ENCODE measurements at places on chromosomes 5 and 9.

DNA sequence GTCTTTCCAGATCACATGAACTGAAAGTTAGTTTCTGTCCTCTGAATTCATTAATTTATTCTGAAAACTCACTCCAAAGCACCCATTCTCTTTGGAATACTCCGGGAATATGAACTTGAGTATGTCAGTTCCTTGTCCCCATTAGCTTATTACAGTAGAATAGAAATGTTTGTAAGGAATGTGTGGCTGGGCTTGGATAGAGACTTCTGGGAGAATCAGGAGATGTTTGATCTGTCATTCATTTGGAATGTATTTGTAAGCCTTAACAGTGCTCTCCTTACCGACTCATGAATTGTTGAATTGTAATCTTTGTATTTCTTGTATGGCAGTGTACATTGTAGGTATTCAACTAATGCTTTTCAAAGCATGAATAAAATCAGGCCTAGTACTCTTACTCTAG lies 548.4 kb downstream of the LRRC70 start:
- no peak for DNase-seq

DNA sequence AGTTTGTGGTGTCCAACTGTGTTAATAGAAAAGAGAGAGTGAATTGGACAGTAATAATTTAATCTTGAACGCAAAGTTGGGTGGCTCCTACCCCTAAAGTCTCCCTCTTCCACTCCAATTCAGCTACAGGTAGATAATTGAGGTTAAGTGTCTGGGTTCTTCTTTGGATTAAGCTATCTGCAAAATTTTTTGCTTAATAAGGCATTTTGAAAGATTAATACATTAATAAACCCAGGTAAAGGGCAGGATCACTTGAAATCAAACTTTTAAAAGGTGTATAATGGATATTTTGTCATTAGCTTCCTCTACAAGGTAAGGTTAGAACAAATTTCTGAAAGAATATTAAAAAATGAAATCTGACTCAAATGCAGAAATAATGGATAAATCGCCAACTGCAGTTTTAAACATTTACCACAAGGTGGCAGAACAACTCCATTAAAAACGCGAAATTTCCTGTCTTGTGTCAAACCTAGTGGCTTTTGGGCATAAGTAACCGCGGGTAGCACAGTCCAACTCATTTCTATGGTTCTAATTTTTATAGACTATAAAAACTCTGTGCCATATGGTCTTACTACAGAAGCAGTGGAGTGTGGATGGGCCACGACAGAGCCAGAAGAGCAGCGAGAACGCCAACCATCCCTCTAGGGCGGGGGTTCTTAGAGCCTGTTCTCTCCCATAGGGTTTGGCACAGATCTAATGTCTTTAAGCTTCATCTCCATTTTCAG lies 276.5 kb downstream of the ARHGEF28 start:
- DNase-seq = peak; percentile 29

DNA sequence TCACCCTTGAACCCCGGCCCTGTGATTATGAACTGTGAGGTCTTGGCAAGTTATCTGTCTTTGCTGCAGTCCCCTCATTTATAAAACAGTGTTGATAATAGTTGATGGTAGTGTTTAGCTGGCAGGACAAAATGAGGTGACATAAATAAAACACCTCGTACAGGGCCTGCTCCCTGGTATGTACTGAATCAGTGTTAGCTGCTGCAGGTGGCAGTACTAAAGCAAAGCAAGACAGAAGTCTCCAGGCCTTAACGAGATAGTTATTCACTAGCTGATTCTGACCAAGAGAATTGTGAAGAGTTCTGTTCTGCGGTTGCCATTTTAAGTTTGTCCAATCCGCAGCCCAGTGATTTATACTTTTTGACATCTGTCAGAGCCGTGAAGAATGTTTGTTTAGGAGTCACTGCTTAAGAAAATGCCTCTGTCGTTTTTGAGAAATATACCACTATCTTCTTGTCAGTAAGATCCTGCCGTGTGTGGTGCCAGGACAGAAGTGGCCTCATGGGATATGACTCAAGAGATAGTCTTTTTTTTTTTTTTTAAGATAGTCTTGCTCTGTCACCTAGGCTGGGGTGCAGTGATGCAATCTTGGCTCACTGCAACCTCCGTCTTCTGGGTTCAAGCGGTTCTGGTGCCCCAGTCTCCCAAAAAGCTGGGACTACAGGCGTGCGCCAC lies 75.9 kb downstream of the KDM4C start:
- no peak for DNase-seq

DNA sequence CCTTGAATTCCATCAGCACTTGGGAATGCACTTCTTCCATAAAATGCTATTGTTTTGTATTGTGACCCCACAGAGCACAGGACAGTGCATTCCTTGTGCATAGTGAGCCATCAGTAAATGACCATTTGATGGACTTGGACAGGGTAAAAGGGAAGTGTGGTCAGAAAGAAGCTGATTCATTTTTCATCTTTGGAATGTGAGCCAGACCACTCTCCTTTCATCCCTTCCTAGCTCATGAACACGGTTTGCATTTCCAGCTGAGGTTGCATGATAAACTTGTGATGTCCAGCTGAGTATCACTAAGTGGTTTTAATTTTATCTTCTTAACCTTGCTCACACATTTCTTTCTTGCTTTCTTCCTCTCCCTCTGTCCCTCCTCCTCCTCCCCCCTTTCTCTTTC lies 101.3 kb downstream of the NUDT12 start:
- DNase-seq = no peak

GRCh38 chr5:38725371-38725865 lies 120.4 kb upstream of the OSMR start:
- DNase-seq = no peak

DNA sequence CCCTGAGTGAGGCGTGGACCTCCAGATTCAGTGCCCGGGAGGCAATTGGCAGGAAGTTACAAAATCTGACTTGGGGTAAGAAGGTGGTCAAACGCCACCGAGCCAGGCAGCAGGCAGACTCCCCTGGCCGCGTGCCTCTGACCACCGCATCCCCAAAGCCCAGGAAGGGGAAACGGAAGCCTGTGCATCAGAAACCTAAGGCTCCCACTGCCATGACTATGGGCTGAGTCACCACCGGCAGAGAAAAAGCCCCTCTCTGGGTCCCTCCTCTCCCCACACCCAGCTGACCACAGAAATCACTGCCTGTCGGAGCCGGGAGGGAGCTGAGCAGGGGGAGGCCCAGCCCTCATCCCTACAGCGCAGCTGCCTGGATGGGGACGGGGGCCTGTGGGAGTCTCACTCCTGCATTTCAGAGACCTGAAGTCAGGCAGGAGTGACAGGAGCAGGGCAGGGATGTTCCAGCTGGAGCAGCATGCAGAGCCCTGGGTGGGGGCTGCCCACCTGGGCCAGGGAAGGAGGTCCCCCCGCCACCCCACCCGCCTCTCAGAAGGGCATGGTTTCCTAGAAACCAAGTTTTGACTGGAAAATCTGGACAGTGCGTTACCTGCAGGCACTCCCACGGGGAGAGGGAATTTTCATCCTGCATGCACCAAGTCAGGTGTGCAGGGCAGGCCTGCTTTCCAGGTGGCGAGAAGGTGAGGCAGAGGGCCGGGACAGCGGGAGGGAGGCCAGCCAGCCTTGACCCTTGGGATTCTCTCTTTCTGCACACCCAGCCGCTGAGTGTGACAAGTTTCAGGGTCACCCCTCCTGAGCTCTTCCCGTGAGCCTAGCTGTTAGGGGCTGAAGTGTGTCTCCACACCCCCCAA lies 68.2 kb downstream of the LRSAM1 start:
- DNase-seq = no peak

DNA sequence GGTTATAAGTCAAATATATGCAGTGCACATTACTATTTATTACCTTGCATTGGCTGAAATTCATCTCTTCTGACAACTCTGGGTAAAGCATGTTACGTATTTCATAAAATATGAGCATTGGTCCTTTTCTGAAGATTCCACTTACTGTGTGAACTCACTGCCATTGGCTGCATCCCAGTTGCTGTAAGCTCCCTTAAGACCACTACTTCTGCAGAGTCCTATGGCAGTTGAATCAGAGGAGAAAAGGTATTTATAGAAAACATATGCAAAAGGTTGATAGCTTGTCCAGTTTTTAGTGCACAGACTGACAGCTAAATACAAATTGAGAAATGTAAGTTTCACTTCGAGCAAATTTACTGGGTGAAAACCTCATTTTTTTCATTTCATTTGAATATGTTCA lies 394.6 kb upstream of the ARRDC3 start:
- no peak for DNase-seq

GRCh38 chr9:114790521-114790920 lies 15.3 kb downstream of the TNFSF15 start:
- DNase-seq = no peak

GRCh38 chr9:97930972-97931371 lies 7.0 kb downstream of the HEMGN start:
- DNase-seq = no peak

DNA sequence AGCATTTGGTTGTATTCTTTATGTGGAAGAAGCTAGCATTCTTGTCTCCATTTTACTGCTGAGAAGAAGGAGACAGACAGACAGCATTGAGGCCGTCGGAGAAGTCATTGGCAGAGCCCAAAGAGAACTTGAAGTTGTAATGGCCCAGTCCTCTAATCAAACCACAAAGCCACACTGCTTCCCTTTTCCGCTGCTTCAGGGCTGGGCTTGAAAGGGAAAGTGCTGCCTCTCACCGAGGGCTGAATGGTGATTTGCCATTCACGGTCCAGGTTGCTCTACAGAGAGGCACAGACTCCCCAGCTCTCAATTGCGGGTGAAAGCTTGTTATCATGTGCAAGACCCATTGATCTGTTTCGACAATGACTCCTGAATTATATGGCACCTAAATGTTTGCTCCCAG lies 25.6 kb upstream of the POU4F3 start:
- no peak for DNase-seq

DNA sequence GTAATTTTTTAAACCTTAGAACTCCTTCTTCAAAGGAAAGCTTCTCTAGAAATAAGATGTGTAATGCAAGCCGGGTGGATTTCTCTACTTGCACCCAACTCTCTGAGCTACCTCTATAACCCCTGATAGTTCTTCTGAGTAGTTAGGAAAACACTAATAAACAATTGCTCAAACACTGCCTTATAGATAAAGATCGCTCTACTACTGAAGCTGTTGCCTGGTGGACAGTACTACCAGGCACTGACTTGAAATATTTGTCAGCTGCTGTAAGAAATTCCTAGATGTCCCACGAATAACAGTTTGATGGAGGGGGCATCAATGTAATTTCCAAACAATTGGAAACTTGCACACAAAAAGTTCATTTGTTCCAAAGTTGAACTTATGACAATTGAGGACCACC lies 42.0 kb downstream of the NR3C1 start:
- no peak for DNase-seq

GRCh38 chr5:38381361-38381760 lies 123.0 kb downstream of the EGFLAM start:
- DNase-seq = no peak
